ENCODE measurements at places on chromosomes 7 and 10. TPM values are rescaled to one million over a fixed set of nuclear protein-coding genes. Genes with fewer than 3 reads are reported as not detected.

- DNase-seq: no peak
Measured at GRCh38 chr7:152862006-152862405, 102.5 kb downstream of the ACTR3B start.

DNA sequence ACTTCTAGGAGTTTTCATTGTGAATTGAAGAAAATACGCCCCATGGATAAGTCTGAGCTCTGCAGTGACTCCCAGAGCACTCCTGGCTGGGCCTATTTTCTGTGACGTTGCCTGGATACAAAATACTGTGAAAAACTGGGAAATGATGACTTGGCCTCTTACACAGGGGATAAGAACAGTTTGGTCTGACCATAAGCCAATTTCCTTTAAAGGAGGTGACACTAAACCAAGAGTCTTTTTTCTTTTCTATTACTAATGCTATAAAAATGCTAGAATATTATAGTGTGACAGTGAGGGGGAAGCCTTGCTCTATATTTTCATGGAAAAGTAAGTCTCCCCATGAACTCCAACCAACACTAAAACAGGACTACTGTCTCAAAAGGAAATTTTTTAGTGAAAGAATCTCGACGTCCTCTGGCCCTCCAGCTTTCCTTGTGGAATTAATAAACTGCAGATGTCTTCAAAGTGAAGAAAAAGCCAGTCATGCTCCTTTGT, 45.5 kb downstream of the MYOF start:
- DNase-seq: peak; percentile 95

DNA sequence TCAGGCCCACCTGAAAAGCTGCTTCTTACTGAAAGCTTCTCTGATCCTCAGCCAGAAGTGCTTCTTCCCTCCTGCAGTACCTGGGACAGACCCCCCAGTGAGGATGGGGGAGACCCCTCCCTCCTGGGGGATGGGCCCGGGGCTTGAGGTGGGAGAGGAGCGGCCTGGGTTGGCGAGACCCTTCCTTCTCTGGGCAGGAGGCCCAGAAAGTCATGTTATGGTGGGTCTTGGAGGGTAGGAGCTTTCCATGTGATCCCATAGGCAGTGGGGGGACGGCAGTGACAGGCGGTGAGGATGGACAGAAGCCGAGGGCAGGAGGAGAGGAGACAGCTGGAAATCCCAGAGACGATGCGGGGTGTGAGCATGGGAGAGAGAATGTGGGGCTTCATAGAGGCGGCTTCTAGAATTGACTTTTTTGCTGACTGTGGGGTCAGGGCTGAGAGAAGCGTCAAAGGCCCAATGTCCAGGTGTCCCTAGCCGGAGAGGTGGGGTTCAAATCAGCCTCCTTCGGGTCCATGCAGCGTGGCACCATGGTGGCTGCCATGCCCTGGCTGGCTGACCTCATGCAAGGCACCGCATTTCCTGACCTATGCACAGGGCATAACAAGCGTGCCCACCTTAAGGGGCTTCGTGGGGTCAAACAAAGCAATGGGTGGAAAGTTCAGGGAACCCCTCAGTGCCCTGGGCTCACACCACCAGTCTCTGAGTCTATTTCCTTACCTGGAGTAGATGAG, 154.0 kb downstream of the UBE2H start:
- DNase-seq: no peak

DNA sequence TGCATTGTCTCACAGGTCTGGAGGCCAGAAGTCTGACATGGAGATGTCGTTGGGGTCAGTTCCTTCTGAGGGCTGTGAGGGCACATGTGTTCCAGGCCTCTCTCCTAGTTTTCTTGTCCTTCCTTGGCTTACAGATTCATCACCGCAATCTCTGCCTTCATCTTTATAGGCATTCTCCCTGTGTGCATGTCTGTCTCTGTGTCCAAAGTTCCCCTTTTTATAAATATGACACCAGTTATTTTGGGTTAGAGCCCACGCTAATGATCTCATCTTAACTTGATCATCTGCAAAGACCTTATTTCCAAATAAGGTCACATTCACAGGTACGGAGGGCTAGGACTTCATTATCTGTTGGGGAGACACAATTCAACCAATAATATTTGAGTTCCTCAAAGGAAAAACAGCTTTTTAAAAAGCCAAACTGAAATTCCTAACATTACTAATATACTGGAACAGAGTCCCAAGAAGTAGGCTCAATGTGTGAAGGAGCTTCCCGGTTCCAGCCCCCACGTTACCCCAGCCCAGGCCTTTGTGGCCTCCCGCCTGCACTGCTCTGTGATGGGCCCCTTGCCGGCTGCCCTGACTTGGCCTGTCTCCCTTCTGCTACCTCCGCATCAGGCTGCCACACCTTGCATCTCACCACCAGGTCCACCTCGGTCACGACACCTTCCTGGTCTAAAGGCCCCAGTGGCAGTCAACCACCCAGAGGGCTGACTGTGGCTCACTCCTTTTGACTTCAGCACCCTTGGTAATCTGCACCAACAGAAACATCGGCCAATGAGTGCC, 142.7 kb downstream of the KCNMA1 start:
- no peak for DNase-seq

DNA sequence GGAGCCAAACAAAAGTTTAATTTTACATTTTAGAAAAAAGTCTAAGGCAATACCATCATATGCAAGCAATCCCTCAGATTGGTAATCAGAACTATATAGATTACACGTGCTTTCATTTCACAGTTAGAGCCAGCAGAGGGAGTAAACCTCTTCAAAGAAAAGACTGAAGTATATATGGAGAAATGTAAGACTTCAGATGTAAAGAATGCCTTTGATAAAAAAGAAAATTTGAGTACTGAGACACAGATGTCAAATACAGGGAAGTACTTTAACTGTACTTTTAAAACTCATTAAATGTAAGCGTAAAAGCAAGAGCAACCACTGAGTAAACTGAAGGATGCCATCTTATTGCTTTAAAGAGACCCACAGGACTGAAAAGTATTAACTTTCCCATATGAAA, 101.4 kb upstream of the FAM133B start:
- DNase-seq: peak; percentile 56

- DNase-seq: no peak
Measured at GRCh38 chr10:85617751-85618546, 748.6 kb downstream of the GRID1 start.

DNA sequence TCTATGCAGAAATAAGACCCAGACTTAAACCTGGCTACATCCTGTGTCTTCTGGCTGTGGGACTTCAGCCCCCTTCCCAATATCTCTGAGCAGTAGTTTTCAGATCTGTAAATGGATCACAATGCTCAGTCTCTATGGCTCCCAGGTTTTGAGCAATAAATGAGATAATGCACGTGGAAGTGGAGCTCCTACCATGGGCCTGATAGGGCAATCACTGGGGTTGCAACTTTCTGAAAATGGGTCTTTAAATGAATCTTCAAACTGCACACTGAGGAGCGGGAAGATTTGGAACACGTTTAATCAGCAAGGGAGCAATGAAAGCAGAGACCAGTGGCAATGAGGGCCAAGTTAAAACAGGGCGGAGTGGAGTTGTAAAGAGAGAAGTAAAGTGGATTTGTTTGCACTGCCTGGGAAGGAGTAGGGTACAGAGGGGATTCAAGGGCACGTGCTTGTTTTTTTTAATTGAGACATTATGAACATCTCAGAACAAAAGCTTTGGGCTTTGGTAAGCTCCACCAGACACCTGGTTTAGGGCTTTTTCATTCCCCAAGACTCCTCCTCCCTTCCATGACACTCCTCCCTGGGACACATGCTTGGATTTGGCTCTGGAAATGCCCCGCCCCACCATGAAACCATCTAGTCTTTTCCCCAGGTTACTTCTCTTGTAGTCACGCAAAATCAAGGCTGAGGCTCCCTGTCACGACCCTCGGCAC, 42.7 kb downstream of the PAPSS2 start:
- DNase-seq: no peak

DNA sequence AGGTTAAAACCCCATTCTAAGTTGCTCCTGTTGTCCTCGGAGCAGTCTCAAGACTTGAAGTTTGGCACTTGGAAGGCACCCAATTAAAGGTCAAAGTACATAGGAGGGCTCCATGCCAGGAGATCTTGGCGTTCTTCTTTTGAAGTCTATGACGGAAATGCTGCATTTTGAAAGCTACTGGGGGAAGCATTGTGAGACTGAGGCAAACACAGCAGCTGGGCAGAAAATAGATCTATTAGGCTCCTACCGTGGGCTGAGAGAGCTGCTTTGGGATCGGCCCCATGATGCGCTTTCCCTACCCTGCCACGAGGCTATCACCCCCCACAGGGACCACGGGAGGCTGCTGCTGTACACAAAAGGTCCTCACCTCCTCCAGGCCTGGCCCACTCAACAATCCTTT, 20.0 kb downstream of the KIAA1549 start:
- no peak for DNase-seq

DNA sequence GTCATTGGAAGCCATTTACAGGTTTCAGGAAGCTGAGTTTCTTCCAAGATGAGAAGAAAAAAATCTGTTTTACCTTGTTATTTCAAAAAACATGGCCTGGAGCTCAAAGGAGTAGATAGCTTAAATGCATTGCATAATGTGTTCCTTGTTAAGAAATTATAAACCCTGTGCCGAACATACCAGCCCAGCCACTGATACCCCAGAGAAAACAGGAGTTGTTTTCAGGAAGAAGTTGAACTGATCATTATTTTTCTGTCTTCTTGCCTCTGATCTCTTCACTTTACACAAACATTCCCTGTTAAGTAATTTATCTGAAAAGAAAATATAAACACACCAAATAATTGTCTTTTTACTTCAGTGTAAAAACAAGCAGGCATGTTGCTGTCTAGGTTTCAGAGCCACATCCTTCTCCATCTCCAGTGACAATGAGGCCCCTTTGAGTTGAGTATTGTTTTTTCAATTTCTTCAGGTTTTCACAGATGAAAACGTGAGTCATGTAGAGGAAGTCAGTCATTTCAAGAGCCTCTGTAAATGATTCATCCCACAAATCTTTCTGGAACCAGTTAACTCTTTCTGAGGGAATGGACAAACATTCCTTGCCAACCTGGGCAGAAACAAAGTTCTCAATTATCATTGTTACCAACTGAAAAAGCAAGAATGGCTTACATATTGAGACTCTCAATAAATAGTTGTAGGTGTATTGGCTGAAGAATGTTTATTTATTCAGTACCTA, 244.2 kb downstream of the IPMK start:
- no peak for DNase-seq

DNA sequence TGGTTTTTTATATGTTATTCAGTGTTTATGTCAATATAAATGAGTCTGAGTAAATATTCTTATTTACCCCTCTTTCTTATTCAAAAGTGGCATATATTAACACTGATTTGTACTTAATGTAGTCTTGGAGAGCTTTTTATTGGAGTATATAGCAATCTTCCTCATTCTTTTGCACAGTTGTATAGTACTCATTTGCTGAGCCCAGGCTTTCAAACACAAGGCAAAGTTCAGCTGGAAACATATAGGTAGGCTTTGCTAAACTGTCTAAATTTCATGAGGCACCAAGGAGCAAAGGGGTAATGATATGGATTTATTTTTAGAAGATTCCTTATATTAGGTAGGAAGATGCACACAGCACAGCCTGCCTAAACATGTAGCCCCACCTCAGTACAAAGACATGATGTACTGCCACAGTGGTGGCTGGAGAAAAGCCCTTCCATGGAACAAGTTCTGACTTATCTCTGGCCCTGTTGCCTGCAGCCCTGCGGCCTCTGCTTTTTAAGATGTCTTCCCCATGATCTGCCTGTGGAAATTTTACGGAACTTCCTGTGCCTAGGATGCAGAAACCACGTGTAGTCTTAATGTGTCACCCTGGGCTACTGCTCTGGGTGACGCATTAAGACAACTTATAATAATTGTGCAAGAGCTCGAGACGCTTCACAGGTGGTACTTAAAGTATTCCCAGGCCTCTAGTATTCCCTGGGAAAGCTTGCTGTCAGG, 9.6 kb upstream of the PDCD4 start:
- DNase-seq: no peak

COPS6 gene
- polyA plus RNA-seq: 78.2 TPM

ABCC2 gene
- 1.0 TPM for polyA plus RNA-seq

EGFR gene
- polyA plus RNA-seq: 20.1 TPM
